ENCODE measurements at places on chromosomes 6 and 20. TPM values are rescaled to one million over a fixed set of nuclear protein-coding genes. Genes with fewer than 3 reads are reported as not detected.

- no peaks in the 10 kb centered on the region for H3K36me3 ChIP-seq
- peaks cover 3% of the 10 kb centered on the region for H3K27me3 ChIP-seq
- H3K27ac ChIP-seq = no peak overlapping the region
Measured at GRCh38 chr6:113888956-113889630, 31.9 kb downstream of the MARCKS start.

BNIP5 gene
- not detected for total RNA-seq

DNA sequence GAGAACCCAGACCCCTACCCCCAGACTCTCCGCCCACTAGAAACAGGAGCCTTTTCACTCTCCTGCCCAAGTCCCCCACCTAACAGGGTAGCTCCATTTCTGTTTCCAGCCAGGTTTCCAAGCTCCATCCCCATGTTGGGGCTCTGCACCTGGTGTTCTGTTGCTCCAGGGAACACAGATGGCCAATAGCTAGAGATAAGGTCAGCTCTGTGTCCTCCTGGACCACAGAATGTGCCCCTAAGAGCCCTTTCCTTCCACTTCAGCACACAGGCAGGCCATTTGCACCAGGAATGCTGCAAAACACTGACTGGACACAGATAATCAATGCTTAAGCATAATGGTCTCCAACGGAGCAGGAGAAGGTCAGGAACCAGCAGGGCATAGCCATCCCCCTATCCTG lies 159.4 kb downstream of the QRSL1 start:
- no peaks in the 10 kb centered on the region for H3K36me3 ChIP-seq
- no peak overlapping the region for H3K27ac ChIP-seq
- no peak for DNase-seq
- H3K27me3 ChIP-seq = peaks cover 1% of the 10 kb centered on the region

RAET1E gene
- total RNA-seq = not detected
